ENCODE measurements at places on chromosomes 16 and 17. TPM values are rescaled to one million over a fixed set of nuclear protein-coding genes. Genes with fewer than 3 reads are reported as not detected.

DNA sequence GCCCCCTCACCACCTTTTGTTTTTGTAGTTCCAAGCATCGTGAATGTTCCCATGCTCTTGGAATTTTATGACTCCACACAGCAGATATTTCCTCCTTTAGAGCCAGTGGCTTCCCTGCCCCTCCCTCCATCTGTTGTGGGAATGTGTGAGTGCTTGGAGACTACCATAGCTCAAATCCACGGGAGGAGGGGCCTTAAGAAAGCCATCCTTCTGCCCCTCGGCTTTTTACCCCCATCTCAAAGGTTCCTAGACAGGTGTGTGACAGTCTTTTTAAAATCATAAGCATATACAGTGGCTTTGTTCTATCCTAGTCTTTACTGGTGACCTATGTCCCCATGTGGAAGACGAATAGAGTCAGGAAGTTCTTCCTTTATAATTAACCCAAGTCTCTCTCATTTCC lies 47.2 kb downstream of the YPEL2 start:
- DNase-seq, result no peak

- no peak for DNase-seq
These were observed 2.1 kb upstream of the JPH3 start for GRCh38 chr16:87600246-87600645.

GRCh38 chr17:50842506-50843149 lies 7.2 kb downstream of the WFIKKN2 start:
- DNase-seq, result no peak

DNA sequence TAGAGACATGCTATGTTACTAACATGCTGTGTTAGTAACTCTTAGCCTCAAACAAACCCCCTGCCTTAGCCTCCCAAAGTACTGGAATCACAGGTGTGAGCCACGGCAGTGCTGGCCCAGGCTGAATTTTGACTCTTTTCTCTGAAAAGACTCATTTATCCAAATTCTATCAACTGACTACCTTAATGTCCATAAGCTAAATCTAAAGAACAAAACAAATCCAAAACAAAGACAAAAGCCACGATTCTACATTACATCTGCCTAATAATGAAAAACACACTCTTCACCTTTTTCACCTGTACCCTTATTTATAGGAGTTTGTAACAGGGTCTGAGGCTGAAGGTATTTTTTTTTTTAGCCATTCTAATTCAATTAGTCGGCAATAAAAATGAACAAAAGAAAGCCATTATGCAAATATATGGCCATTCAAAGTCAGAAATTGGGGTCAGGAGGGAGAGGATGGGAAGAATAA lies 432.5 kb downstream of the RBFOX1 start:
- no peak for DNase-seq

DNA sequence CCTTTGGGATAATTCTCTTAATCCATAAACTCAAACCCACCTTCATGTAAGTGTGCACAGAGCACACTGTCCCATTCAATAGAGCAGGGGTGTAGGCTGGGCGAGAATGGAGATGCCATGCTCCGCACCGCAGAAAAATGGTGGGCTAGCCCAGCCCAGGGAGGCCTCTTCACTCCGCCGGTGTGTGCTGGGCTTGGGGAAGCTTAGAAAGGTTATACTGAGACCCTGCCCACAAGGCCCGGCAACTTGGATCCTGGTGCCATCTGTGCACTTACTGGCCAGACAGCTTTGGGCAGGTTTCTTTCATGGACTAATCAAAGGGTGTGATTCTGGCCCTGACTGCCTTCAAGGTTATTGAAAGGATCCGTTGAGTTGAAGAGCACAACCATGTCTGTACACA lies 3.7 kb upstream of the STAT5A start:
- no peak for DNase-seq

GRCh38 chr16:30443631-30444030 lies 2.0 kb downstream of the SEPHS2 start:
- no peak for DNase-seq

- no peak for DNase-seq
These were observed 441.0 kb upstream of the ERCC4 start for GRCh38 chr16:13478991-13479390.

- DNase-seq, result no peak
These were observed 1.6 kb downstream of the MSRB1 start for GRCh38 chr16:1941162-1942046.

DNA sequence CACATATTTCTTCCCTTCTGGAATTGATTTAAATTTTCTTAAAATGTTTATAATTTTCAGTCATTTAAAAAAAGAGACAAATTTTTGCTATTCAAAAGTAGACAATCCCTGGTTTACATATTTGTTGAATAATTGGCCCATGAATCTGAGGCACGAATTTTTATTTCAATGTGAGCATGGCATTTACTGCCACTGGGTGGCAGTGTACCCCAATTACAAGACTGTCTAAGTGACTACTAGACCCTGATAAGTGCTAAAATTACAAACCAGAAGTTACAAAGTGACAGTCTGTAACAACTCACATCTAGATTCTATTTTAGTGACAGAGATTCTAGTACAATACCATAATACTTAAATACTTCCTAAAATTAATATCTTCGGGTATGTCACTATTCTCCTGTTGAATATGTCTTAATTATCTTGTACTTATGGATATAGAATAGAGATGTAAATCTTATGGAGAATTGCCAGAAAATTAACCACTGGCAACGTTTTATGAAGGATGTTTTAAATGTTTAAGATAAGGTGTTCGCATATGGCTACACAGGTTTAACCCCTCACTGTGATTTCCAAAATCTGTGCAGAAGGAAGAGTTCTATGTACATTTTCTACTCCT lies 235.8 kb downstream of the MAP2K4 start:
- DNase-seq, result peak; percentile 28

DNA sequence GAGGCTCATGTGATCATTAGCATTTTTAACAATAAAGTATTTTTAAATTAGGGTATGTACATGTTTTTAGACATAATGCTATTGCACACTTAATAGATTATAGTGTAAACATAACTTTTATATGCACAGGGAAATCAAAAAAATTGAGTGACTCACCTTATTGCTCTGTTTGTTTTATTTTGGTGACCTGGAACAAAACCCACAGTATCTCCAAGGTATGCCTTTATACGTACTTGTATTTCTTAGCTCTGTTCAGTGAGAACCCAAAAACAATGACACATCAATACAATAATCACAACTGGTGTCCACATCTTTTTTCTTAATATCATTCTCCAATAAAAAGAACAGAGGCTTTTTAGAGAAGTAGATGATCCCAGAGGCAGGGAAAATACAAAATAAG lies 112.2 kb downstream of the CYB561 start:
- DNase-seq, result no peak

GRCh38 chr16:89958596-89958995 lies 10.0 kb downstream of the DEF8 start:
- no peak for DNase-seq

- DNase-seq, result no peak
These were observed 60.7 kb downstream of the HS3ST3A1 start for GRCh38 chr17:13541032-13541480.

- DNase-seq, result no peak
These were observed at the start of gene TBX4 for GRCh38 chr17:61452301-61453290. TSS of gene TBX4 (plus strand) at chr17:61452422. CDS start at chr17:61456491, 4,069 bp downstream.

GRCh38 chr17:78105551-78105950 lies 23.0 kb downstream of the TMC6 start:
- DNase-seq, result no peak

DNA sequence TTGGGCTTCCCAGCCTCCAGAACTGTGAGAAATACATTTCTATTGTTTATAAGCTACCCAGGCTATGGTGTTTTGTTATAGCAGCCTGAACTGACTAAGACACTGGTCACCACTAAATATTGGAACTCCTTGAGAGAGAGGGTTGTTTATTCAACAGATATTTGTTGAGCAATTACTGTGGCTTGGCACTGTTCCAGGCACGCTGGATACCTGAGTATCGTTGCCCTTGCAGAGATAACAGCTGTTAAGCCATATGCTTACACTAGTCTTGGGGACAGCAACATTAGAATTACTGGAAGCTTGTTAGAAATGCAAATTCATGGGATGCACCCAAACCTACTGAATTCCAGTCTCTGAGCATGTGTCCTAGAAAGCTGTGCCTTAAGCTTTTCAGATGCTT lies 230.7 kb downstream of the HS3ST4 start:
- DNase-seq, result no peak

DNA sequence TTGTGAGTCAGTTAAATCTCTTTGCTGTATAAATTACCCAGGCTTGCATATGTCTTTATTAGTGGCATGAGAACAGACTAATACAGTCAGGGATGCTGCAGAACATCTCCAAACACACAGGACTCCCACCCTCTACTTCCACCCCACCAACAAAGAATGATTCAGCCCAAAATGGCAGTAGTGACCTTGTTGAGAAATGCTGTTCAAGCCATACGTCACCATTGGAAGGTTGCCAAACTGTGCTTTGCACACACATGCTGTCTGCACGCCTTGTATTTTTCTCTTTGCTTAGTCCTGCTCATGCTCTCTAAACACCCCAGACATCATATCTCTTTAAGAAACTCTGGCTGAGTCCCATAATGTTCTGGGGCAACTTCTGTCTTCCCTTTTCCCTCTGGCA lies 589.6 kb downstream of the WWOX start:
- DNase-seq, result no peak

DNA sequence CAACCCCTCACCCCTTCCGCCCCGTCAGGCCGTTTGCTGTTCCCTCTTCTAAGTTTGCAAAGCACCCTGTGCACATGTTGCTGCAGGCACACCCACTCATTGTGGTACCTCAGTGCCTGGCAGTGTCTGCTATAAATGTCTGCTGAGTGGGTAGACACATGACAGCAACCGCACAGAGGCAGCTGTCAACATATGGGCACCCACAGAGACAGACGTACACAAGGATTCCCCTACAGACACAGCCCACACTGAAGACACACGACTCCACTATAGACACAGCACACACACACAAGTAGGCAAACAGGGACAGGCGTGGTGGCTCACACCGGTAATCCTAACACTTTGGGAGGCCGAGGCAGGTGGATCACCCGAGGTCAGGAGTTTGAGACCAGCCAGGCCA lies 17.8 kb upstream of the CRK start:
- no peak for DNase-seq

DNA sequence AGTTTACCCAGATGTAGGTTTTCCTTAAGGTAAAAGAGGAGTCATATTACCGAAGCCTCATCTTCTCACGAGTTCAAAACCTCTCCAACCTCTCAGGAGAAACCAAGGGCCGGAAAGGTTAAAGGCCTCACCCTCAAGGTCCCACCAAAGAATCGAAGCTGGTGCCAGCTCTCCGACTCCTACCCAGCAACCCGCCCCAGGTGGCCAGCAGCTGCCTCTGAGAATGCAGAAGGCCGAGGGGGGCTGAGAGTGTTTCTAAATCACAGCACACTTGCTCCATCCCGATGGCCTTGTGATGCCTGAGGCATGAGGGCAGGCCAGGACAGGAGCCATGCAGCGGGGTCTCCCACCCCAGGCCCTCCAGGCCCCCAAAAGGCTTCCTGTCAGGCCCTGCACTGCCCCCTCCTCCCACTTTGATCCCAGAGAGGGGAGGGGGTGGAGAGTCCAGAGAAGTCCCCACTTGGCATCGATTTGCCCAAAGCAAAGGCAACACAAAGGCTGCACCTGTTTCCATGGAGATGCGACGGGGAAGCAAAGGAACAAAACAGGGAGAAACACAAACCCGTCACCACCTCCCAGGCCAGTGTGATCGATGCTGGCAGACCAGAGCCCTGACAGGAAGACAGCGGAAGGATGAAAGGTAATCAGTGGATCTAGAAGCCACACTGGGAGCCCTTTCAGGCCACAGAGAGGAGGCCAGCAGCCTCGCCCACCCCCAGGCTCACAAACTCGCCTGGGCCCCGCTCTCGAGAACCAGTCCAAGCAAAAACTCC lies 39.0 kb downstream of the CUEDC1 start:
- no peak for DNase-seq

GRCh38 chr16:27704252-27704651 lies 154.3 kb downstream of the KATNIP start:
- no peak for DNase-seq

- DNase-seq, result no peak
These were observed 699.6 kb downstream of the MAF start for GRCh38 chr16:78900966-78901365.

GRCh38 chr17:63558441-63558840 lies 8.2 kb downstream of the DCAF7 start:
- no peak for DNase-seq

GRCh38 chr17:202501-202951 lies 21.1 kb upstream of the DOC2B start:
- DNase-seq, result peak; percentile 23

DNA sequence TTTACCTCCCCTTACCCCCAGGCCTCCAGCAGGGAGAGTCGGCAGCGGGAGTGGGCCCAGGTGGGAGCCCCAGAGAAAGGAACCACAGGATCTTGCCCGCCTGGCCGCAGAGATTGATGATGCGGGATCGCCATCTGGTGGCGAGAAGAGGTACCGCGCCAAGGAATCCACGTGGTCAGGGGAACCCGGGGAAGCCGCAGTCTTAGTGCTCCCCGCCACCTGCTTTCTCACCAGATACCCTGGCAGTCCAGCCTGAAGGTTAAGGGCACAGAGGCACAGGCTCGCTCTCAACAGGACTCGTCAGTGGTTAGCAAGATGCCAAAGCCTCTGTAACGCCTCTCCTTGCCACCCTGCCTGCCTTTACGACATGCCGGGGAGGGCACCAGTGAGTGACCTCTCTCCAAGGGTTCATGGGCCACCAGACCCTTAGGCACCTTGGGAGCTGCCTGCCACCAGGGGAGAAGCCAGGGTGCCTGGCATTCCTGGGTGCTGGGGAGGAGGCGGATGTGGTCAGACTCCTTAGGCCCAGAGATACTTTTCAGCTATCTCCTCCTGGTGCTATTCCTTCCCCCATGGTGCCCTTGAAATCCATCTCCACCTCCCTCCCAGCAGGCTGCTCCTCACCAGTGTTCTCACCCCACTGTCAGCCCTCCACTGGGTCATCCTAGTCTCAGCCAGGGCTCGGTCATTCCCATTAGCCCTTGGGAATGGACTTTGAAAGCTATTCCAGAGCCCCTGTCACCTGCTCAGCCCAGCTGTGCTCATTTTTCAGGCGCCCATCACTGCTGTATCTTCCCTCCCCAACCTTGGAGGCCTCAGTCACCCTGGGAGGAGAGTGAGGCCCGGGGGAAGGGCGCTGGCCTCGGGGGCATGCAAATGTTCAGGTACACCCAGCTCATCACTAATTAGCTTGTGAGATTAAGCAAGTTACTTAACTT lies 5.5 kb upstream of the RHBDF2 start:
- DNase-seq, result peak; percentile 83

DNA sequence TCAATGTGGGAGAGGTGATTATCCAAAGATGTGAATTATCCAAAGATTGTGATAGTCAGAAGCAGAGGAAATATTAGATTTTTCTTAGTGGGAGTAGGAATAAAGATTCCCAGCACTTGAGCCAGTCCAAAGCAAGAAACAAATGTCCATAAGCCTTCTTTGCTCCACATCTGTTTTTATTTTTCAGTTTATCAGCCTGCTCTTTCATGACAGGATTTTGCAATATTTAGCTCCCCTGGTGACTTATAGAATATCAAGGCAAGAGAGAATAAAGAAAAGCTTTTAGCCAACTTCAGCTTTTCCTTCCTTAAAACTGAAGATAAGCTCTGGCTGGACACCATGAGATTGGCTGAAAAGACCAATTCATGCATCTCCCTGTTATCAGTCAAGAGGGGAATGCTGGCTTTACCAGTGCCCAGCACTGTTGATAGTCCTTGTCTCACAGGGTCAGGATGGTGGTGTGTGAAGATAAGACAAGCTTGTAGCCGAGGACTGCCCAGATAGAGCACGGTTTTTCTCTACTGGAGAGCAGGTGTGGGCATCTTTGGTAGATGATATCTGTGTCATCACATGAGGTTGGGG lies 706.5 kb downstream of the KCNJ2 start:
- DNase-seq, result no peak

The PPP1R27 gene
- not detected for total RNA-seq

The ZFP3 gene
- 8.6 TPM for total RNA-seq

The ABCC3 gene
- 1.4 TPM for total RNA-seq

The SEPTIN12 gene
- not detected for total RNA-seq

The WDR90 gene
- 15.5 TPM for total RNA-seq

The BORCS6 gene
- 5.8 TPM for total RNA-seq

The ADAD2 gene
- 0.59 TPM for total RNA-seq

All from left cardiac atrium (tissue), 4 donors.